Globus pallidus (tissue), 1 donor: ENCODE measurements at places on chromosomes 2 and 18.

- peak; percentile 47 for DNase-seq
Observed at GRCh38 chr2:46364797-46365457, 67.7 kb downstream of the EPAS1 start.

DNA sequence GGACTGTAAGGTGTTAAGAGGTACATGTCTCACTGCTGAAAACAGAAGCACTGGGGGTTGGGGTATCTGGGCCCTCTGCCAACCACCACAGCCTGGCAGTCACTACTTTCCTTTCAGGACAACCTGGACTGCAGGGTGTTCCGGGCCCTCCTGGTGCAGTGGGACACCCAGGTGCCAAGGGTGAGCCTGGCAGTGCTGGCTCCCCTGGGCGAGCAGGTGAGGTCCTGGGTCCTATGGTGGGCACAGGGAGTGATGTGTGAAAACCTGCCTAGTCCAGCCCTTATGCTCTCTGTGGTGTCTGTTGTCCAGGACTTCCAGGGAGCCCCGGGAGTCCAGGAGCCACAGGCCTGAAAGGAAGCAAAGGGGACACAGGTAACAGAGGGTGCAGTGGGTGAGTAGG lies 40.0 kb downstream of the MARCO start:
- no peak for DNase-seq

DNA sequence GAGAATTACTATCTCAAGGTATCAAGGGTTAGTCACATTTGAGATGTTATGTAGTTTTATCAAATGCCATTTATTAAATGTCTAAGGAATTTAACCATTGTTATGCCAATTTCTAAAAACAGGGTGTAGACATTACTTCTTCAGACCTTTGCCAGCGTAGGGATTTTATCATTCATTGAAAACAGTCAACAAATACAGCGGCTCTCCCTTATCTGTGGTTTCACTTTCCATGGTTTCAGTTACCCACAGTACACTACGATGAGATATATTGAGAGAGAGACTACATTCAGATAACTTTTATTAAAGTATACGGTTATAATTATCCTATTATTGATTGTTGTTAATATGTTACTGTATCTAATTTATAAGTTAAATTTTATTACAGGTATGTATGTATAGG lies 234.7 kb downstream of the TMX3 start:
- DNase-seq: no peak

DNA sequence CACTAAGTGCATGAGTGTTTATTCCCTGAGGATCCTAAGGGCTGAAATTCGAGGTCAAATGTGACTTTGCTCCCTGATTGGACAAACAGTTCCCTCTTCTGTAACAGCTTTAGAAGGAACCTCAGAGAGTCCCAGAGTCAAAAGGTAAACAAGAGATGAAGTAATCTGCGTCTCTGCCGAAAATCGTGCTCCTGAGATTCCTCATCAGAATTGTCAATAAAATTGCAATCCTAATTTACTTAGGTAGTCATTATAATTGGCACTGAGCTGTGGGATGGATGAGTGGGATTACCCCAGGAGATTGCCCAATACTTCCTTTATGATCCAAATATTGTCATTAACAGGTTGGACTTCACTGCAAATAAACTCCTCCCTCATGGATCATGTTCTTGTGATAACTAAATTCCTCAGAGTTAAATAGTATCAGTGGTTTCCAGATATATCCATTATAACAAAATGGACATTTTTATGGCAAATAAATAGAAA lies 907 bp upstream of the SUCLG1 start:
- no peak for DNase-seq

DNA sequence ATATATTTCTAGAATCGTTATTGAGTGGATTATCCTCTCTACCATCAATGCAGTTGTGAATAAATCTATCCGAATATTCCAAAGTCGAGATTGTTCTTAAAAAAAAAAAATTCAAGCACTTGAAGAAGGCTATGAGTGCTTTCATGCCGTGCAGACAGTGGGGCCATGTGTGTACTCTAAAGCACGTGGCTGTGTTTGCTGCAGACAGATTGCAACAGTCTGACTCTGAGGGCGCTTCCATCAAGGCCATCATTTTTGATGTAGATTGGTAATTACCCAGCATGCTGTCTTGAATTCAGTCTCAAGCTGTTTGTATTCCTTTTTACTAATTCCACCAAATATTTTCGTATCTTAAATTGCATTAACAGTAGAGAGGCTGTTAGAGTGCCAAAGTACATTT lies 325.9 kb upstream of the LINC00305 start:
- no peak for DNase-seq

DNA sequence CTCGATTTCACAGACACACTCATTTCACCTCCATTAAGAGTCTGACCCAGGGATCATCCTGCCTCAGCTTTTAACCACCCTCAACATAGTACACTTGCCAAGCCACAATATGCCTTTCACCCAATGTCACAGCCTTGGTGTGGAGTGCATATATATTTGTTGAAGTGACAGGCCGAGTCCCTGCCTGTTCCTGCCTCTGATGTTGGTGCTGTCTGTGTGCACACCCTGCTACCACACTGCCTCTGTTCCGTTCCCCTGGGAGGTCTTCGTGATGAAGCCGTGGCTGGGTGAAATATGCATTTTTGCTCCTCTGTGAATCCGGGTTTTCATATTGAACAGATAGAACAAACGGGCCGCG lies 90.3 kb downstream of the RNF144A start:
- no peak for DNase-seq
